NCI-H1048 (cell line): ENCODE measurements at places on chromosomes 1 and 21.

DNA sequence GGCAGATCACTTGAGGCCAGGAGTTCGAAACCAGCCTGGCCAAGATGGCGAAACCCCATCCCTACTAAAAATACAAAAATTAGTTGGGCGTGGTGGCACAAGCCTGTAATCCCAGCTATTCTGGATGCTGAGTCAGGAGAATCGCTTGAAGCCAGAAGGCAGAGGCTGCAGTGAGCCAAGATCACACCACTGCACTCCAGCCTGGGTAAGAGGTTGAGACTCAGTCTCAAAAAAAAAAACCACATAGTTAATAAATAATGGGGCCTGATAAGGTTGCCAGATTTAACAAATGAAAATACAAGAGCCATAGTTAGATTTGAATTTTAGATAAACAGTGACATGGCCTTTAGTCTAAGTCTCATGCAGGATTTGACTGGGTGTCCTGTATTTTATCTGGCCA lies 175.7 kb downstream of the ZZZ3 start:
- DNase-seq, result no peak

DNA sequence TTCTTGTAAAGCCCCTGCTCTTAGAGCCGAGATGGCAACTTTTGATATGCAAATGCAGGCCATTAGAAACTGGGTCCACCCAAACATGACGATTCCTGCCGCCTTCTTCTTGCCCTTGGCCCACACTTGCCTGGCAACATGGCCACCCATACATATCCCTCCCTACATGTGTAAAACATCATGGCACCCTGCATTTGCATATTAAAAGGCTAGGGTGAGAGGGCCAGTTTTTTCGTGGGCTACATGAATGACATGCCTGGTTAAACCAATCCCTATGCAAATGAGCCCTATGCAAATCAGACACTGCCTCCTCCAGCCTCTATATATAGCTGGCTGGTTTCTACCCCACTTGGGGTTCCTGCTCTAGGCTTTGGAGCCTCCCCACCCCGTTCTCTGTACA lies 18.8 kb downstream of the PLA2G2A start:
- DNase-seq, result peak; percentile 10

- no peak for DNase-seq
Measured at GRCh38 chr1:225662155-225662554, 9.2 kb upstream of the ENAH start.

- DNase-seq, result no peak
Measured at GRCh38 chr1:77655431-77655974, 27.0 kb downstream of the ZZZ3 start.

- DNase-seq, result no peak
Measured at GRCh38 chr1:40948741-40949443, 30.6 kb upstream of the CTPS1 start.

DNA sequence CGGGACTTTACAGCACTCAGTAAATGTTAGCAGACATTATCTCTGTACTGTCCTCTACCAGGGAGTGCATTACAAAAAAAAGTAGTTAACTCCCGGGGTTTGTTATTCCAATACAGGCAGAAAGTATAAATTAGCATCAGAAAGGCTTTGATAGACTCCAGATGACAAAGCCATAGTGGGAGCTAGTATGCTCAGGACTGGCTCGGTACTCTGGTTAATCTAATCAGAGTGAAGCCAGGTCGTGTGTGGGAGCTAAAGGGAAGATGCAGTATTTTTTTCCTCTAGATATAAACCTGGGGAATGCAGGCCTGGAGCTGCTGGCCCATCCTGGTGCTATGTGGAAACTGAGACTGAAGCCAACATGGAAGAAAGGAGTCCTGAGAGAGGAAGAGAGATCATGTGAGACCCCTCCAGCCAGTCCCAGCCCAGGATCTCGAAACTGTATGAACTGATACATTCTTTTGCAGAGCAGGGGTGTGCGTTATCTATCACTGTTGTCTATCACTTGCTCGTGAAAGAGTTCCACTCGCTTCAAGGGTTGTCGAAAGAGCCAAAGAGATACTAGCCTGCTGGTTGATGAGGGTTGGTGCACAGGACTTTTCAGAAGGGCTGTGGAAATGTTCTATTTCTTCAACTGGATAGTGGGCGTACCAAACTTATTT lies 125.8 kb downstream of the PLPP3 start:
- no peak for DNase-seq

- DNase-seq, result no peak
Measured at GRCh38 chr1:203219934-203220333, 9.5 kb downstream of the CHIT1 start.

GRCh38 chr1:186308264-186309060 lies 66.6 kb downstream of the TPR start:
- DNase-seq, result no peak

GRCh38 chr1:109784551-109785252 lies 21.0 kb upstream of the EPS8L3 start:
- no peak for DNase-seq

DNA sequence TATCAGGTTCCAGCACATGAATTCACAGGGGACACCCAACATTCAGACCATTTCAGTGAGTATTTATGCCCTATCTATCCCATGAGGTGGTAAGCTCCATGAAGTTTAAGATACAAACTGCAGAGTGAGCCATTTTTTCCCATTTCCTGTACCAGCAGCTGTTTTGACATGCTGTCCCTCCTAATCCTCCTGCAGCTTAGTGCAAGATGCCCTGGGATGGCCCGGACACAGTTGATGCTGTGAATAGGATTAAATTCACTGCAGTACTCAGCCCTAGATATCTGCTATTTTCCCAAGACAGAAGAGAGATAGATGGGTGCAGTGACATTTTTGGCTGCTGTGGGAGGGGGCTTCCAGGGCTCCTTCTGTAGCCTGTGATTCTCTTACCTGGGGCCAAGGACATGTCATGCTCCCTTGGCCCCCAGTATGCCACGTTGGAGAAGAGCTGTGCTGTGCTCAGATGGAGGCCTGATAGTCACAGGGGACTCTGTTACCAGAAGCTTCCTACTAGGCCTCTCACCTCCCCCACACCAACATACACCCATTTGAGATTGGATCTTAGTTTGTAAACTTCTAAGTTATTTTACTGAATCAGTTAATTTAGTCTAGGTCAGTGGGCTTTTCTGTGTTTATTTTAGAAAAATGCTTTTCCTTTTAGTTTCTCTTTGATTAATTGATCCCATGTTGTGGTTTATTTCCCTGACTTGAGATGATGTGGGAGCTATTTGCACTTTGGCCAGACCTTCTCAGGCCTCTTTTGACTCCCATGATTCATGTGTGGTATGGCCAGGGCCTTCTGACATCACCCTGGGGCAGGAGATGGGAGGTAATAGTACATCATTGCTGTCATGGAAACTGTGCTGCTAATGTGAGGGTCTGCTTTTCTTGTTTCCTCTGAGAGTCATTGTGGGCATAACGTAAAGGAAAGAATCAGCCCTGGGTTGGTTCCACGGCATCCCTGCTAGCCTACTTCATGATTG lies 92.6 kb downstream of the ST3GAL3 start:
- DNase-seq, result no peak

DNA sequence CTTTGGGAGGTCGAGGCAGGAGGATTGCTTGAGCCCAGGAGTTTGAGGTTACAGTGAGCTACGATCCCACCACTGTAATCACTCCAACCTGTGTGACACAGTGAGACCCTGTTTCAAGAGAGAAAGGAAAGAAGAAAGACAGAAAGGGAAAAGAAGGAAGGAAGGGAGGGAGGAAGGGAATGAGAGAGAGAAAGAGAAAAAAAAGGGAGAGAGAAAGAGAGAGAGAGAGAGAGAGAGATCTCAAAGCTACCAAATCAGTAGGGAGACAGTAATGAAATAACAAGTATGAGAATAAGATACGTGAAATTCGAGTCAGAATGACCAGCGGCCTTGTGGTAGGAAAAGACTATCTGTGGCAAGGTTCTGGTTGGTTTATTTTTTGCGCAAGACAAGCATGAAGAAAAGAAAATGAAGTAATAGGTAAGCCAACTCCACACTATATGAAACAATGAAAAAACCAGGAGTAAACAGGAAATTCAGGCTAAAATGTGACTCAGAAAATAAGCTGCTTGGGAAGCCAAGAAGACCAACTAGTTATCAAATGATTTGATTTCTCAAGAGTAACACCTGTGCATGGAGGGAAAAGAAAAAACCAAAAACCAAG lies 8.9 kb downstream of the MTF1 start:
- no peak for DNase-seq

DNA sequence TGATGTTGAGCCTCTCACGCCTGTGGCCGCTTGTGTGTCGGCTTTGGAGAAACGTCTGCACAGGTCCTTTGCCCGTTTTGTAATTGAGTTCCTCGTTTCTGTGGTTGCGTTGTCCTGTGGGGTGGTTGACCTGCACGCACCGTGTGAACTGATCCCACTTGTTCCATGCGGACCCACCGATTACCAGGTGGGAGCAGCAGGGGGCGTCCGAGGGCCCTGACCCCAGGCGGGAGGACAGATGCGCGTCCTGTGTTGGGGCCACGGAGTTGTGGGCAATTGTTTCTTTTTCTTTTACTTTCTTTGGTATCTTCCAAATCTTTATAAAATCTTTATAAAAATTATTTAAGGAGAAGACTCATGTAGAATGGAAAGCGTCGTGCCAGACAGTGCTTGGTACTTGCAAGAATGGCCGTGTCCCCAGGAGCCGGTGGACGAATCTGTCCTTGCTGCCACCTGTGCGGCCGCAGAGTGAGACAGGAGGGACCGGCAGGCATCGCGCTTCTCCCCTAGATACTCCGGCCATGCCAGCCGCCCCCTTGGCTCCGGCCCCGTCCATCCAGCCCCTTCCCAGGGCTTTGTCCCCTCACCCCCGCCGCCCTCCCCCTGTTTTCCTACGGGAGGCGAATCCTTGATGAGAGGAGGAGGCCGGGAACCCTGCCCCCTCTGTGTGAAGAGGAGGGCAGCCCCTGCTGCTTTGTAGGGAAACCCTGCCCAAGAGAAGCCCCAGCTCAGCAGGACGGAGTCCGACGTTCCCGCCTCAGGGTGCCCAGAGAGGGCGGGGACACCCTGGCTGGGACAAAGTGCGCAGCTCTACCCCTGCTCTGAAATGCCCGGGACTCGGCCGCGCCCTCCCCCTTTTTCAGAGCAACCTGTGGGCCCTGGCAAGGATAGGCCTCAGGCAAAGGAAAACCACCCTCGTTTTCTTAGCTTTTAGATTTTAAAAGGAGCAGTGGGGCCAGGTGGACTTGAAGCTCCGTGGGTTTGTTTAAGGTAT lies 41.7 kb downstream of the PRKCZ start:
- DNase-seq, result no peak

GRCh38 chr21:35510957-35511695 lies 462.0 kb upstream of the RUNX1 start:
- DNase-seq, result no peak

- DNase-seq, result no peak
Measured at GRCh38 chr1:226674892-226675714, 64.0 kb downstream of the ITPKB start.

GRCh38 chr1:11563560-11564069 lies 84.7 kb downstream of the DISP3 start:
- no peak for DNase-seq

DNA sequence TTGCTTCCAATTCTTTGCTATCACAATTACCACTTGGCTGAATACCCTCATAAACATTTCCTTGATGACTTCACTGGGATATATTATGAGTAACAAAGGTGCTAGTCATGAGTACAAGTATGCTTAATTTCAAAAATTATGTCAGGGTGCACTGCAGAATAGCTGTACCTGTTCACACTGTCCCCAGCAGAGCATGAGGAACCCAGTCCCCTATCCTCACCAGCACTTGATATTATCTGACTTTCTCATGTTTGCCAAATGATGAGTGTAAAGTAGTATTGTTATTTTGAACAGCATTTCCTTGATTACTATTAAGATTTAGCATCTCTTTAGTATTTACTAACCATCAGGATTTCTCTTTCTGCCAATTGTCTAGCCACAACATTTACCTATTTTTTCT lies 33.5 kb upstream of the TNFSF4 start:
- DNase-seq, result no peak

GRCh38 chr1:41454406-41454805 lies 30.1 kb downstream of the EDN2 start:
- DNase-seq, result no peak

DNA sequence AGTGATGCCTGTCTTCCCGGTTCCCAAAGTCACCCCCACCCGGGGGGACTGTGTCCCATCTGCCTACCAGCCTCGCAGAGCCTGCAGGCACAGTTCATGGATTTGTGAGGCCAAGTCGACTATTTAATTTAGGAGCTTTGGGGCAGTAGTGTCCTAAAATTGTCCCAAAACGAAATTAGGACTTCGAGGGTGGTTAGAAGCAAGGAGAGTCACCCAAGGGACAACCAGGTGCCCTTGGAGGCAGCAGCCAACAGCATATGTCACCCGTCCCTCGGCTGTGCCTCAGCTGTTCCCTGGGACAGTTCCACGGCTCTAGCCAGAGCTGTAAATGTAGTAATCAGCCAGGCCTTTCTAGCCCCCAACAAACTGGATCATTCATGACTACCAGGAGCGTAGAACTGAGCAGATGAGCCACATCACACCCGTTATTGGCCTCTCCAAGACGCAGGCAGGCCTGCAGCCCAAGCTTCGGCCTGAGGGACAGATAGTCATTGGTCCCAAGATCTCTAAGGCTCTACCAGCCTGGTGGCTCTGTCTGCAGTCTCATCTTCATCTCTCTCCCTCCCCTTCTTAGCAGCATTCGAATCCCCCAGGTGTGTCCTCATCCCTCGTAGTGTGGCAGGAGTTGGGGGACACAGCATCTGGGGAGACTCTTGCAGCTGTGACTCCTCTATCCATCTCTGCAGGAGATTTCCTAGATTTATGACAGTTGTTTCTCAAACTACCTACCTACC lies 2.9 kb downstream of the PAX7 start:
- DNase-seq, result no peak

DNA sequence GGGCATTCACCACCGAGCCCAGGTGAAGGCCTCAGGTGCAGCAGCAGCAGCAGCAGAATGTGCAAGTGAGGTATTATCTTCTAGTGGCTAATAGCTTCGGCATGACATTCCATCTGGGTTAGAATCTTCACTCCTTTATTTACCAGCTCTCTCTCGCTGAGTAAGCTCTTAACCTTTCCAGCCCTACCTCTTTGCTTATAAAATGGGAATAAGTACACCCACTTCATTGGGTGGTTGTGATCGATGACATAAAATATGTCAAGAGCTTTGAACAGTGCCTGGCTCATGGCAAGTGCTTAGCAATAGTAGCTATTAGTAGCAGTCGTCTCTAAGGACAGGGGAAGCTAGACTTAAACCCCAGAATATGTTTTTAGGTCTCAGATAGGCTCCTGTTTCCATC lies 149.5 kb downstream of the NOS1AP start:
- DNase-seq, result no peak

DNA sequence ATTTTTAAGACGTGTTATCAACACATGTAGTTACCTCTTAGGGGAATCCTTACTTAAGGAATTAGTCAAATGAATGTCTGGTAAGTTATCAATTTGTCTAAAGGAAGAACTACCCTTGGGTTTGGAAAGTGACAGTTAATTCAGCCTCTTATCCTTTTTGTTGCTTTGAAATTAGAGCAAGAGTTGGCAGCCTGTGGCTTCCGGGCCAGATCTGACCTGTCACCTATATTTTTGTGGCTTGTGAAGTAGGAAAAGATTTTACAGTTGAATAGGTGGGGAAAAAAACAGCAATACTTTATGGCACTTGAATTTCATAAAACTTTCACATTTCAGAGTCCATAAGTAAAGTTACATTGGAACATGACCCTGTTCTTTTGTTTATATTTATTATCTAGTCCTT lies 5.5 kb downstream of the MRPS6 start:
- no peak for DNase-seq

GRCh38 chr1:64955097-64956009 lies 11.0 kb downstream of the JAK1 start:
- DNase-seq, result no peak

- DNase-seq, result no peak
Measured at GRCh38 chr1:159338018-159338417, 35.9 kb downstream of the FCER1A start.
